ENCODE measurements at places on chromosomes 7 and 10.

DNA sequence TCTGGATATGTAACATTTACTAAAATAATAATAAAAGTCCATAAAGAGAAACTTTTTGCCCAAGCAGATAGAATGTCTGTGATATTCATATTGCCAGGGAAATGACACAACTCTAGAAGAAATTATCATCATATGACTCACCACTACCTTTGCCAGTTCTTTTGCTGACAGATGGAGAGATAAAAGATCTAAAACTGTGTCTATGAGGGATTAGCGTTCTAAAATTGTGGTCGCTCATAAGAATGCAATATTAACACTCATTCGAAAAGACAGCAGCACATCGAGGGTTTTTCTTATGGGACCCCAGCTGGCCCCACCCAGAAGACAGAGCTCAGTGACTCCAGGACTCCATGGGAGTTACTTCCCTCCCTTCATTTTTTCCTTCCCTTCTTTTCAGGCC, 16.6 kb upstream of the LANCL2 start:
- no peak for DNase-seq

GRCh38 chr10:127267442-127267841, 71.1 kb upstream of the INSYN2A start:
- no peak for DNase-seq

DNA sequence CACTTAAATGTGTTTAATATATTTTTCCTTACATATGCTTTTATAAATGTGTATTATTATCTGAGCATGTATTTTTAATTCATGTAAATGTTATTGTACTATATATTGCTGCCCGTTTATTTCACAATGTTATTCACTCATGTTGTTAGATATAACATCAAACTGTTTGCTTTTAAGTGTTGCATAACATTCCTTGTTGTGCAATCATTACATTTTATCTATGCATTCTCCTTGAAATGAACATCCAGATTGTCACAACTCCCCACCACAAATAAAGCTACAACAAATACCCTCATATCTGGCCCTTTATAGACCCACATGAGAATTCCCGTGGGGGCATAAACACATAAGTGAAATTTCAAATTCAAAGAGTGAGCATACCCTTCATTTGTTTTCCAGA, 264.2 kb downstream of the HPSE2 start:
- no peak for DNase-seq

GRCh38 chr10:45370202-45370955, 3.6 kb upstream of the ALOX5 start:
- no peak for DNase-seq

DNA sequence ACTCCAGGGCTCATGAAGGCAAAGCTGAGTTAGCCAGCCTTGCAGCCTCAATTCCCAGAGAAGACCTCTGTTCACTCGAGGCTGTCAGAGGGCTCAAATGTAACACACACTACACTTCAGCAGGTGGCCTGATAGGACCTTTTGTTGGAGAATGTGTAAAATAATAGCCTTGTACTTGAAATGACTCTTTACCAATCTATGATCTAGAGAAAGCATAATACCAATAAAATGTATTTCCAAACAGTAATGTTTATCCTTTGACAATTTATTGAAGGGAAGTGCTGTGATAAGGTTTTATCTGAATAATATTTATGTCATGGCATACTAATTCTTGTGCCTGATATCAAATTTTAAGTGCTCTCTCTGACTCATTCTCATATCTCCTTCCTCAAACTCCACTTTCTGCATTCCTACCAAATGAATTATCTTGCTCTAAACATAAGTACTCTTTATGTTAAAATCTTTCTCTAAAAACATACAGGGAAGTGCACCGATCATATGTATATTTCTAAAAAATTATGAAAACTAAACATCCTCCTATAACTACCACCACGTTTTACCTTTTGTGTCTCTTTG, 20.9 kb downstream of the CYP3A7 start:
- DNase-seq, result no peak

DNA sequence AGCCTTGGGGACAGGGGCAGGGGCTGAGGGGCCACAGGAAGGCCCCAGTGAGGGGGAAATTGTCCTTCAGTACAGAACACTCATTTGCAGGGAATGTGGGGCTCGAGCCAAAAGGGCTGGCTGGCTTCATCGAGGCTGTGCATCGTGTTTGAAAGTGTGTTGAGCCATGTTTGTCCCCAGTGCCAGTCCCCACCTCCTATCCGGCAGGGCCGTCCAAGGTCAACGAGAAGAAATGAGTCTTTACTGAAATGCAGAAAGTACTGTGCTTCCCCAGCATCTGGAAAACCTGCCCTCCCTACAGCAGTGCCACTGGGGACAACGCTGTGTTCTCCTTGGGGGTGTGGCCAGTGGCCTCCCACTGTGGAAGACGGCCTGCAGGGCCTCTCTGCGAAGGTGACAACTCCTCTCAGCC, 214.1 kb downstream of the KLF6 start:
- no peak for DNase-seq

DNA sequence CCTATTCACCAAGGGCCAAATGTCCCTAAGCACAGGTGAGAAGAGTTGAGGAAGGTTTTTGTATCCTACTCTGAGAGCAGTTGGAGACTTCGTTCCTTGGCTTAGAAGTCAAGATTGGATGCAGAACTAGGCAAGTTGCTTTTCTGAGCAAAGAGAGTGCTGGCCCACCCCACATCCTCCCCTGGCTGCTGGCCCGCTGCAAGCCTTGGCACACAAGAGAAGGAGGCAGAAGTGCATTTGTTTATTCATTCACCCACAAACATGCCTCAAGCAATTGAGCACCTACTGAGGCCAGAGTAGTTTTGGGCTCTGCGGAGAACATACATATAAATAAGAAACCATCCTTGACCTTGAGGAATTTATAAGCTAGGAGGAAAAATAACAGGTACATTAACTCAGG, 318.9 kb downstream of the KCNMA1 start:
- no peak for DNase-seq

GRCh38 chr7:144110272-144110671, 889 bp downstream of the OR2A2 start:
- no peak for DNase-seq

GRCh38 chr7:150341263-150342120, at the start of gene RARRES2:
TSS of gene RARRES2 (minus strand) at chr7:150341629. CDS start at chr7:150340609, 1,020 bp downstream.
- DNase-seq, result no peak

DNA sequence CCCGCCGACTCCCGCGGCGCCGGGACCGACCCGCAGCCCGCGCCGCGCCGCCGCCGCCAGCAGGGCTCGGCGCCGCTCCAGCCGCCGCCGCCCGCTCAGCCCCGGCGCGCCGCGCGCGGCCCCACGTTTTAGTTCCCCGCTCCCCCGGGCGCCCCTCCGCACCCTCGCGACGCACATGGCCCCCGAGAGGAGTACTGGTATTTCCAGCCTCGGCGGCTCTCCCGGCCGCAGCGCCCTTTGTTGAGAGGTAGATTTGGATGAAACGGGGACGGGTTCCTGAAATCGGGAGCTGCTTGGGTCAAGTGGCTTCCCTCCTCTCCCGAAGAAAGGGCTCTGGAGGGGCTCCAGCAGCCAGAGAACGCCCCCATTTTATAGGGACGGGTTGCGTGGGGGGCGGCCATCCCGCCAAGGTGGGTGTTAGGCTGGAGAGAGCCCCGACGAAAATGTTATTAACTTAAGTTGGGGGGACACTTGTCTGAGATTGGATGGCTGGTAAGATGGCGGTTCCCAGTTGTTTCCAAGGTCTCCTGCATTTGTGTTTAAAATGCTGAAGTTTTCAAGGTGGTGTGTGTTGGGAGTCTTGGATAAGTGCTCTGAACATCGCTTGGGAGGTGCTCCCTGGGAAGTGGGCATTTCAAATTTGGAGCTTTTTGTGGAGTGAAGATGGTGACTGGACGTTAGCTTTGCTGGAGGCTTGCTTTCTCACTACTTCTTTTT, 1.2 kb downstream of the BMI1 start:
- DNase-seq, result no peak

DNA sequence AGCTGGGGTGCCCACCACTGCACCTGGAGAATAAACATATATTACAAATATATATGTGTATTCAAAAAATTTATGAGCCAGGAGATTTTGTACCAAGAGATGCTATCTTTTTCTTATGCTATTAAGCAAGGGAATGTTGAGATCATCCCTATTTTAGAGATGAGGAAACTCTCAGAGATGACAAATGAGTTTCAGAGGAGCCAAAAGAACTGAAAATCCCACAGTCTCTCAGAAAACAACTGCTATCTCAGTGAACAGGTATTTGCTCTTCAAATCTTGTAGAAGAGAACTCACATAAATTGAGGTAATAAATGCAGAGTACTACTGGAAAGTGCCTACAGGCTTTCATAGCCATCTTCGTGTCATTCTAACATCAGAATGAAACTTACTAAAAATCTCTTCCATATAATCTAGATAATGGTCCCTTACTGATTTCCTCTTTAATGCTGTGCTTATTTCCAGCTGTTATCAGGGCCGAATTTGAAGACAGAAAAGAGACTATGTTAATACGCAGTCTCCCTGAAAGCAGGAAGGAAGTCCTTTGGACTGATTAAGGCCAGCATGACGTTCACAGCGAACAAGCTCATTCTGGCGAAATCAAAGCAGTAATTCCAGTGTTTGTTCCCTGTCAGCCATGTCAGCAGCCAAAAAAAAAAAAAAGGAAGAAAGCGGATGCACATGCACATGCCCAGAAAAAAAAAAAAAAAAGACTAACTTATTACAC, 29.4 kb upstream of the ANAPC16 start:
- DNase-seq, result no peak

DNA sequence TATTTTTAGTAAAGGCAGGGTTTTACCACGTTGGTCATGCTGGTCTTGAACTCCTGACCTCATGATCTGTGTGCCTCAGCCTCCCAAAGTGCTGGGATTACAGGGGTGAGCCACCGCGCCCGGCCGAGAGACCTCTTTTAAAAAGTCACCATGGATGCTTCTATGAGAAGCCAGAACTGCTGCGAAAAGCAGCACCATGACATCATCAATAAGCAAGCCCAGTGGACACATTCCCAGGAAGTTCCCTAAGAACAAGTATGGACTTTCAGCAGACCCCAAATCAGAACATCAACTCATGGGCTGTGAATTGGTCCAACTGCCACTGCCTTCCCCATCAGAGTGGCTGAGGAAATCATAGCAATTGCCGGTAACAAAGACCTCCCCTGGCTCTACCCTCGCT, 93.4 kb downstream of the PLXNA4 start:
- no peak for DNase-seq

GRCh38 chr7:117048882-117049281, 95.6 kb downstream of the ST7 start:
- DNase-seq, result no peak

DNA sequence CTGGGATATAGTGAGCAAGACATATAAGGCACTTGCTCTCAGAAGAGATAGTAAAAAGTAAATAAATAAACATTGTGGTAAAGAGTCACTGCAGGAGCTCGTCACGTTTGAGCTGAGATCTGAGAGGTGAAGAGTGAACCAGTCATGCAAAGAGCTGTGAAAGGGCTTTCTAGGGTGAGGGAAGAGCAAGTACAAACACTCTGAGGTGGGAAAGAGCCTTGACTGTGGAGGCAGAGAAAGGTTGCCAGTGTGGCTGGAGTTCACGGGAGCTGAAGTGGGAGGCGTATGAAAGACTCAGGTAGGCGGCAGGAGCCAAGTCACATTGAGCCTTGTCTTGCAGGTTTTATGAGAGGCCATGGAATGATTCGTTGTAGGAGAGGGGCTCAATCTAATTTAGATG, 141.0 kb downstream of the C1GALT1 start:
- no peak for DNase-seq

DNA sequence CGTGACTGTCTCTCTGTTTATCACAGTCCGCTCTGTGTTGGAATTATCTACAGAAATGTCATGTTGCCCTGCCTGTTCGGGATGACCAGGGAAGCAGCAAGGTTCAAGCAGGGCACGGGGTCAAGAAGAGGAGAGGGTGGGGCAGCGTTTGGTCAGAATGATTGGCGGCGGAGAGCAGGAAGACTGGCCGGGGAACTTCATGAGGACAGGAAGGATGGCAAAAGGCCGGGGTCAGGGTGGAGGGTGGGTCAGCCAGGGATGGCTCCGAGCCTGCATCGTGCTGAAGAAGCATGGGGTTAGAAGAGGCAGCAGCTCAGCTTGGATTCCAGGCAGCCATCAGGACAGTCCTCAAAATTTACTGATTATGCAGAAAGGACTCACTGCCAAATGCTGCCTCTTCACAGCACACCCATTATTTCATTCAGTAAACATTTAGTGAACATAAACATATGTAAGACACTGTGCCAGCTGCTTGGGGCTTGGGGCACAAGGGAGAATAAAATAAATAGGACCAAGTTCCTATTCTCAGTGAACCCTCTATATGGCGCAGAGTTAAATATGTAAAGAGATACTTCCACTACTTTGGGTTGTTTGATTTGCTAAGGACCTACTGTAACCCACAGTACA, 42.8 kb downstream of the WNT2 start:
- DNase-seq, result no peak

- DNase-seq, result no peak
Measured at GRCh38 chr7:142389544-142389943, 131.7 kb upstream of the PRSS58 start.

GRCh38 chr10:117411479-117412399, 36.5 kb upstream of the PDZD8 start:
- no peak for DNase-seq

GRCh38 chr7:11786186-11786585, 45.8 kb downstream of the THSD7A start:
- DNase-seq, result no peak

- DNase-seq, result no peak
Measured at GRCh38 chr7:21429021-21429420, 1.1 kb downstream of the SP4 start.
